ENCODE measurements at places on chromosomes 2 and 18.

GRCh38 chr2:233556881-233557736 is 9.5 kb downstream of the USP40 start:
- DNase-seq: peak; percentile 24

- DNase-seq: no peak
Measured at GRCh38 chr2:19102696-19103423, 255.6 kb downstream of the OSR1 start.

DNA sequence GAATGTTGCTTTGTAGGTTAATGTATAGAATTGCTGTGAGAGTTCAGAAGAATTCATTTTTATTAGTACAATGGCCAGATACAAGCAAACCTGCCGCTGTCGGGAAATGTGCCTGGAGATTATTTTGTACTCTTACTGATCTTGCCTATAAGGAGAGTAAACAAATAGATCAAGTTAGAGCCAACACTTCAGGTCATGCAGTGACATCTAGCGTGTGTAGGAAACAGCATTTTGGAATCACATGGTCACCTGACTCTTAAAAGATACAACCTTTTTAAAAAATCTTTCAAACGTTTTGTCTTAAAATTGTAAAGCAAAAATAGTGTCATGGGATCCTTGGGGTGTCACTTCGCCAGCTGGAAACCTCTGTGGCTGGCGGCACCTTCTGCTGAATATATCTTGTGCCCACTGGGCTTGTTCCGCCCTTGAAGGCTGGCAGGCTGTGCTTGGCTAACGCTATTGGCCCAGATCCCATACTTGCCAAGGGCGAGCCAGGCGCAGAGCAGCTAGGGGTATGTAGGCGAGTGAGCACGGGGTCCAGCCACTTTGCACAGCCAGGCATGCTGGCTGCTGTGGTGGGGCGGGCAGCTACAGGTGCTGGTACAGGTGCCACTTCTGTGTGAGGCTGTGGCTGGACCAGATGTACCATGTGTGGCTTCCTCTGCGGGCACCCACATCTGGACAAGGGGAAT is 19.5 kb upstream of the RPRM start:
- no peak for DNase-seq

DNA sequence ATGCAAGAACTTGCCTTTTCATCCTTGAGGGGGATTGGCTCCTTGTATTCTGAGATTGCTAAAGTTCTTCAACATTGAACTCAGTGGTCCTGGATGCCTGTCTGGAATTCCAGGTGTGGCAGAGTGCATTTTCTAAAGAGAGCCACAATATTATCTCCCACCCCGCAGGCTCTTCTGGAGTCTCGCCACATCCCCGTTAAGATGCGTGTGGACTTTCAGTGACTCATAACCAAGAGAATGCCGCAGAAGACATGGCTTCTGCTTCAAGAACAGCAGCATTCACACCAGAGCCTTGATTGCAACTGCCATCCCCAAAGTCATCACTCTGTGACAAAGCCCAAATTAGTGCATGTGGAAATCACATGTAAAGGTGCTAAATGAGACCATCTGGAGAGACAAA is 142.7 kb downstream of the CDH20 start:
- DNase-seq: no peak

- DNase-seq: no peak
Measured at GRCh38 chr2:127523269-127523939, 2.9 kb downstream of the IWS1 start.

DNA sequence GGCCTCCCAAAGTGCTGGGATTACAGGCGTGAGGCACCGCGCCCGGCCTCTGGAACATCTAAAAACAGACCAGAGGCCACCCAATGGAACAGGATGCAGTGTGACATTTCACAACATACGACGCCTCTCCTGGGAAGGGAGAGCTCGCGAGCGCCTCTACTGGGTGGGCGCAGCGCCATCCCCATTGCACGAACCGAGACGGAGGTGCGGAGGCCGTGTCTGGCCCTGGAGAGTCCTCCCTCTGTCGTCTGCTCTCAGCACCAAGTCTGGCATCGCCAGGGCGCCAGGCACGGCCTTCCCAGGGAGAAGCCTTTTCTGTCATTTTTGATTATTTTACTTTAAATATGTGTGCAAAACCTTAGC is 9.4 kb upstream of the GBX2 start:
- peak; percentile 91 for DNase-seq

All from GM23338 (cell line).